Anterior cingulate cortex (tissue), 58 donors: ENCODE measurements at places on chromosomes 12 and 14.

DNA sequence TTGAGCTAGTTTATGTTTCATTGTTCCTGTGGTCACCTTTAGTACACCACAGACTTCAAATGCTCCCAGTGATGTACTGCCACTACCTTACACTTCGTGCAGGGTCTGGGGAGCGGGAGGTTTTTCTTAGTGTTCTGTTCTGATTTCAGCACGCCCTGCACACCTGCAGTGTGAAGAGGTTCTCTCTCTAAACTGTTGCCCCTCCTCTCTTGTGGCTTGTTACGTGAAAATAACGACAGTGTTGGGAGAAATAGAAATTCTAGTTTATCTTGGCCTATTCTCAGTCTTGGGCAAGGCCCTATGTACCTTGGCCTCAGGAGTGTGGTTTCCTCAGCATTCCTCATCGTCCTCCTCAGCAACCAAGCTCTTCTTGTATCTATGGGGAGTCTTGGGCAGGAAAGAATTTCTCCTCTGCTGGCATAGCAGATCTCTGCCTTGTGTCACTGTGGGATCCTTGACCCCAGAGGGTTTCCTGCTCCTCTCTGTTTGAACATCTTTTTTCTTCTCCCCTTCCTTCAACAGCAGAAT is 48.6 kb downstream of the EIF2S3B start:
- no peak for DNase-seq

GRCh38 chr12:47896633-47897032 is 8.2 kb downstream of the VDR start:
- no peak for DNase-seq

DNA sequence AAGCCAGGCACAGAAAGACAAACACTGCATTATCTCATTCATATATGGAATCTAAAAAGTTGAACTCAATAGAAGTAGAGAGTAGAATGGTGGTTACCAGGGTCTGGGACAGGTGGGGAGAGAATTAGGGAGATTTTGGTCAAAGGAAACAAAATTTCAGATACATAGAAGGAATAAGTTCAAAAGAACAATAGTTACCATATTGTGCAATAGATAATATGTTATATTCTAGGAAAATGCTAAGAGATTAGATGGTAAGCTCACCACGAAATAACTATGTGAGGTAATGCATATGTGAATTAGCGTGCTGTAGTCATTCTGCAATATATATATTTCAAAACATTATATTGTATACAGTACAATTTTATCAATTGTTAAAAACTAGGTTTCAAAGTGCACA is 442.5 kb downstream of the KCNH5 start:
- no peak for DNase-seq

GRCh38 chr14:101313268-101313667 is 248.0 kb upstream of the DIO3 start:
- DNase-seq = no peak

- DNase-seq = no peak
These were observed 19.0 kb downstream of the EML1 start for GRCh38 chr14:99812096-99812750.

DNA sequence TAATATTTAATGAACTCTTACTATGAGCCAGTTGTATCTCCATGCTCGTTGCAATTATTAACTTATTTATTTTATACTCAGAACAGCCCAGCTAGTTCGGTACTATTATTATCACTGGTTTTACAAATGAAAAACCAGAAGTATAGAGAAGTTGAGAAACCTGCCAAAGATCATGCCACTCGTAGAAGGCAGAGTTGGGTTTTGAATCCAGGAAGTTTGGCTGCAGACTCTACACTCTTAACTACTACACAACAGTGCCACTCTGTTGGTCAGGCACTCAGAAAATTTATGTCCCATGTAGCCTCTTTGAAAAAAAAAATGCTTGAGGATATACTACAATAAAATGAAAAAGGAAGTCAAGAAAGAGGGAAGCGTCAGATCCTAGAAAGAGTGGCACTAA is 71.5 kb upstream of the ARID2 start:
- DNase-seq = no peak

- no peak for DNase-seq
These were observed 1.5 kb downstream of the TCP11L2 start for GRCh38 chr12:106304001-106304421.

DNA sequence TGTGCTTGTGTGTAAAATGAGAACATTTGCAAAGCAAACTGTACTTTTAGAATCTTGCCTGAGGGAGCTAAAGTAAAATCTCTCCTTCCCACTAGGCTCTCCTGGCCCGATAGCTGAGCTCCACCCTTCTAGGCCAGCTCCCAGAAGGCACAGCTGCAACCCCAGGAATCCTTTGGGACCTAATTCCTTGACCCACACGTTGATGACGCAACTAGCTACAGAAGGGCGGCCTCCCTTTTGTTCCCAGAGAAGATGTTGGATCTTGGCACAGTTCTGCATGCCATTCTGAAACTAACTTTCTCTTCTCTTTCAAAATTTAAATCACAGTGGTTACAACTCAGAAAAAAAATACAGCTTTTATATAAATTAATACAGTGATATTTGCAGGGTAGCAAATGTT is 268.1 kb downstream of the EGLN3 start:
- no peak for DNase-seq

GRCh38 chr12:89373763-89374572 is 21.7 kb upstream of the DUSP6 start:
- DNase-seq = no peak

- no peak for DNase-seq
These were observed 47.5 kb upstream of the DYNC1H1 start for GRCh38 chr14:101916816-101917412.

DNA sequence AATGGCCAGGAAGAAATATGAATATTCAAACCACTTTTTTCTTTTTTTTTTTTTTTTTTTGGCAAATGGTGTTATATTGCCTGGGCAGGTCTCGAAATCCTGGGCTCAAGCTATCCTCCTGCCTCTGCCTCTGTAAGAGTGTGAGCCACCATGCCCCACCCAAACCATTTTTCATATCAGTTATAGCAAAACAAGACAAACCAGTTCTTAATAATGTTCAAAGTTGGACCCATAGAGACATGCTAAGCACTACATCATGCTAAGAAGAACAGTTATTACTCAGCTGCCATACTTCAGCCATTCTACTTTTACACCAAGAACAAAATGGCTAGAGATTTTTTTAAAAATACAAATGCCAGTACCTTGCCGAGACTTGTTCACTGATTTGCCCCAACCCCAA is 25.5 kb downstream of the EIF2S1 start:
- no peak for DNase-seq

DNA sequence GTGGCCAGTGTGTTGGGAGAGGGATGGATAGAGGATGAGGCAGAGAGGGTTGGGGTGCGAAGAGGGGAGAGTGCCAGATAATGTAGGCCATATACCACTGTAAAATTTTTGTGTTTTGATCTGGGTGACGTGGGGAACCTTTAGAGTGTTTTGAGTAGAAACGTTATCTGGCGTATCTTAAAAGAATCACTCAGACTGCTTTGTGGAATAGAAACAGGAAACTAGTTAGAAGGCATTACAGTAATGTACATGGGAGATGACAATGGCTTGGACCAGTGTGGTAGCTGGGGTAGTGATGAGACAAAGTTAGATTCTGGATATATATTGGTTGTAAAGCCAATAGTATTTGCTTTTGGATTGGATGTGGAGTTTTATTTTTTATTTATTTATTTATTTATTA is 20.6 kb downstream of the ATF1 start:
- DNase-seq = no peak
